ENCODE measurements at places on chromosomes 11 and 22. TPM values are rescaled to one million over a fixed set of nuclear protein-coding genes. Genes with fewer than 3 reads are reported as not detected.

DNA sequence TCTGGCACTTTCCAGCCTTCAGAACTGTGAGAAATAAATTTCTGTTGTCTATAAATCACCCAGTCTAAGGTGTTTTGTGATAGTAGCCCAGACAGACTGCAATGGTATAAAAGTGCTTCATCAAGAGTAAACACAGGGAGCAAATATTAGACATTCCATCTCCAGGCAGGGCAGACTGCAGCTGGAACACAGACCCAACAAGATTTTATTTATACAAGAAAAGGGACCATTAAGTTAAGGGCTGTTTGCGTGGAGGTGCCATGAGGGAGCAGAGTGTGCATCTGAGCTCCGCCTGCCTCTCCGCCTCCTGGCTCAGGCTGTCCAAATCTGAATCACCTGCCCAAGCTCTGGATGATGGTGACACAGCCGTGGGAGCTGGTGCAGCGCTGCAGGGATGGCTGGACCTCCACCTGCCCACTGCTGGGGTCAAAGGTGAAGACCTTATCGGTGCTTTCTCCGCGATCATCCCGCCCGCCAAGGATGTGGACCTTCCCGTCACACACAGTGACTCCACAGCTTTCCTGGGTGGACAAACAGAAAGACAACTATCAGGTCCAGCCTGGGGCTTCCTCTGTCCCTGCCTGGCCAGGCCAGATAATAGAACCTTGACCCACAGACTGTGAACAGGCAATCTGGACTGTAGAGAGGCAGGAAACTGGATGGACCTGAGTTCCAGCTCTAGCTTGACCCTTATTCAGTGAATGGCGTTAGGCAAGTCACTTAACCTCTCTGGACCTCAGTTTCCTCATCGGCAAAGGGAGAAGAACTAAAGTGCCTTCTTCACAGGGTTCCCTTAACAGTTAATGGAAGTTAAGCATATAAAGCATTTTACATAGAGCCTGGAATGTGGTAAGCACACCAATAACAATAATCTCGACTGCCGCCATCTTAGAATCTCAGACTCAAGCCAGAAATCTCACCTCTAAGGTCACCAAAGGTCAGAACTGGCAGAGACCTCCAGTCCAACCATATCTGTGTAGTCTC lies 10.5 kb downstream of the KLHL35 start:
- DNase-seq: no peak

DNA sequence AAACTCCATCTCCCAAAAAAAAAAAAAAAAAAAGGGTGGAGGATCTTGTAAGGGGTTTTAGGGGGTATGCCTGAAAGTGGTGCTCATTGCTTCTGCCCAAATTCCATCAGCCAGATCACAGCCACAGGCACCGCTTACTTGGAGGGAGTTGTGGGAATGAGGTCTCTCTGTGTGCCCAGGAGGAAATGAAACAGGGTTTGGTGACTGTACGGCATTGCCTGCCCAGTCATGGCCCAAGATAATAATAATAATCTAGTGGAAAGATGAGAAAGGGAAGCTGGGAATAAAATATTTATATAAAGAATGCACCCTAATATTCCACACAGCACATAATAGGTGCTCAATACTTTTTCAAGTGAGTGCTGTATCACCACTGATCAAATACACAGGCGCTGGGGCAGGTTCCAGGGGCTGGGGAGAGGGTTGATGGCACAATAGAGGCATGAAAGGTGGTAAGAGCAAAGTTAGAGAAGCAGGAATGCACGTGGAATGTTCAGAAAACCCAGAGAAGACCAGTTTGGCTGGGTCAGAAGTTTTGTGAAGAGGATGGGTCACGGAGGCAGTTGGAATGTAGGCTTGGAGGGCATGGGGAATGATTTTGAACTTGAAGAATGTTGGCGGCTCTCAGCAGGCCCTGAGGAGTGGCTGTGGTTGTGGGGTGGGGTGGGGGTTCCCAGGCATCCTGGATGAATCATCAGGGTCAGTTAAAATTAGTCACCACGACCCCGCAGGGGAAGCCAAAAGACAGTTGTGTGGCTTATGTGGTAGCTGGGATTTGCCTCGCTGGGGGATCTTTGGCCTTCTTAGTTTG lies 12.5 kb upstream of the MB start:
- no peak for DNase-seq

DNA sequence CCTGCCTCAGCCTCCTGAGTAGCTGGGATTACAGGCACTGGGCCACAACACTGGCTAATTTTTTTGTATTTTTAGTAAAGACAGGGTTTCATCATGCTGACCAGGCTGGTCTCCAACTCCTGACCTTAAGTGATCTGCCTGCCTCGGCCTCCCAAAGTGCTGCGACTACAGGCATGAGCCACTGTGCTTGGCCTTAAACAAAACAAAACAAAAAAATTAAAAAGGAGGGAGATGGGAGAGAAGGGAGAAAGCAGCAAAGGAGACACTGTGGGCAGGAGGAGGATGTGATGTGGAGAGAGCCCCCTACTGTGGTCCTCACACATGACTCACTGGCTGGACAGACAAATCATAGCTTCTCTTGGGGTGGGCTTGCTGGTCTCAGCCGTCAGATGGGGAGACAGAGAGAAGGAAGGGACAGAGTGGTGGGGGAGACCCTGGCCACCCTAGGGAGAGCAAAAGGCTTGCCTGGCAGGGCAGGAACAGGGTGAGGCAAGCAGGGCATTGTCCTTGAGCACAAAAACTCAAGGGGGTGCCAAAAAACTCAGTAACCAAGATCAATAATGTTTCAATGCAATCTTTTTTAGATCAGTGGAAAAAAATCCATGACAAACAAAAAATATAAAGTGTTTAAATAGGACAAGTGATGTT lies 31.6 kb downstream of the TPST2 start:
- no peak for DNase-seq

DNA sequence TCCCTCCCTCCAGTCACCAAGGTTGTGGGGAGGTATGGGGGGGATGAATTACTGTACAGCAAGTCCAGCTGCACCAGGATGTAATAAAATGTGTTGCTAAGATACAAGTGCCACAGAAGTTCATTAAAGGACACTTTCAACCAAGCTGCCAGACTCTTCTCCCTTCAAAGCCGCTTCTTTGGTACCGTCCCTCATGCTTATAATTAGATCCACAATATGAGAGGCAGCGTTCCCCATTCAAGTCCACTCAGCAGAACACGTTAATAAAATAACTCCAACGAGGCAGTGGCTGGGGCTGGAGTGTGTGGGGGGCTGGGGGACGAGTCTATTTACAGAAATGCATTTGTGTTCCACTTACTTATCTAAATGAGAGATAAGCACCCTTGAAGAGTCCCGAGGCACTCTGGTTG lies 14.7 kb downstream of the PHF21B start:
- no peak for DNase-seq

Gene DRICH1
- 0.43 TPM for total RNA-seq

GRCh38 chr11:110798201-110798900 lies 86.1 kb upstream of the ARHGAP20 start:
- DNase-seq: no peak

- DNase-seq: no peak
These were observed 35.6 kb downstream of the TBX1 start for GRCh38 chr22:19796160-19796559.

DNA sequence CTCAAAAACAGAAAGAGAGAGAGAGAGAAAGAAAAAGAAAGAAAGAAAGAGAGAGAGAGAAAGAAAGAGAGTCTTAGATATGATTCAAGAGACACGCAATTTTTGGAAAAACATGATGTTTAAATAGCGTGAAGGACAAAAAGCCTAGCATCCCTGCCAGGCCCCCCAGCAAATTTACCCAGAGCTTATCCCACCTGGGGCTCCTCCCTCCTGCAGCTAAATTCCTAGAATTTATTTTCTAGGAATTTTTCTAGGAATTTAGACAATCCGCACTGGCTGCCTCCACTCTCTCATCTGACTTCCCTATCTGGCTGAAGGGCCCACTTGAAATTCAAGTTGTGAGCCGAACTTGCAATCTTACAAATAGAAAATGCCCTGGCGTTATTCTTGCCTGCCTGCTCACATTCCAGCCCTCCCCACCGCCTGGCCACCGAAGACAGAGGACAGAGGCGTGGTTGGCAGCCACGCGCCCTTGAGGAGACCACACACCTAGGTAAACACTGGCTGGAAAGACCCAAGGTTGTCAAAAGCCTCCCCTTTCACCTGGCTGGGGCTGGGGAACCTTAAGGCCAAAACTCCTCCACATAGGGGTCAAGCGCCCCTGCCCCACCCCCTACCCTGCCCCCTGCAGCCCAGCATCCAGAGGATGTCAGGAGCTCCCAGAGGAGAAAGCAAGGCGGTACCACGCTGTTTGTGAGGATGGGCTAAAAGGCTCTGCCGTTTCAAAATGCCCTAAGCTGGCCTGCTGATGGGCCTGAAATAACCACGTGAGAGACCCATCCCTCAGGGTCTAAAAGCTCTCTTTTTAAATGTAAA lies 42.2 kb downstream of the AHNAK start:
- DNase-seq: no peak

DNA sequence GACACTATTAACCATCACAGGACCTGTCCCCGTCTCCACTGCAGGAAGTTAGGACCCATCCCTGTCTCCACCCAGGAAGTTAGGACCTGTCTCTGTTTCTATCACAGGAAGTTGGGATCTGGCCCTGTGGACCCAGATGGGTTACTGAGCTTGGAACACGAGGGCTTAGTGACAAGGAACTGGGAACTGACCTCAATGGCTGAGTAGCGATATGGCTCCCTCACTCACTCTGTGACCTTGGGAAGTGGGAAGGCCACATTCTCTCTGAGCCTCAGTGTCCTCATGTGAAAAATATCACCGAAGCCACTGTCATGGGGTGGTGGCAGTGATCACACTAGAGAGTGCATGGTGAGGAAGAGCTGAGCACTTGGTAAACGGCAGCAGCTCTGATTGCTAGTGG lies 59.4 kb downstream of the FBLN1 start:
- no peak for DNase-seq

Gene GLYATL2
- 2.3 TPM for total RNA-seq

DNA sequence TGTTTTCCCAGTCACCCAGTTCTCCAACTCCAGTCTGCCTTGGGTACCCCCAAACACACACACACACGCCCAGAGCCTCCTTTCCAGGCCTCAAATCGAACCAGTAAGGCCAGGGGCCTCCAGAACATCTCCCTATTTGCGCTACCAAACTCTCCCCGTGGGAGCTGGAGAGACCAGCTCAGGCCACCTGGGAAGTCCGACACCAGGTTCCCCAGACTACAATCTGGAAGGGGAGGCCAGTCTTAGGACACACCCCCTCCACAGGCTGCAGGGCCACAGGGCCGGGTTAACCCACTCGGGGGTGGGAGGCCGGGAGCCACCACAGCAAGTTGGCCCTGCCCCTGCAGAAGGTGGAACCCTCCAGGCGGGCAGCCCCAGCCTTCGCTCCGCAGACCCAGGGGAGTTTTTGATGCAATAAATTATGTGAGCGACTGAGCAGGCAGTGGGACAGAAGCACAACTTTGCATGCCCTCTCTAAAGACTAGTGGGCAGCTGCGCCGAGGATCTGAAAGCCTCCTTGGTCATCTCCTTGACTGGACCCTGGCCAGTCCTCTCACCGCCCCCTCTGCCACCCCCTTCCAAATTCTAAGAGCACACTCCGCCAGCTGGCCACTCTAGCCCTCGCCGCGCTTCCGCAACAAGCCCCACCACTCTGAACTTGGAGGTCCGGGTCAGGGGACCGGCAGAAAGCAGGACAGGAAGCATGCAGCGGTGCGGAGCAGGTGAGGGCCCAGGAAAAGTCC lies 2.8 kb downstream of the IGF2 start:
- no peak for DNase-seq

DNA sequence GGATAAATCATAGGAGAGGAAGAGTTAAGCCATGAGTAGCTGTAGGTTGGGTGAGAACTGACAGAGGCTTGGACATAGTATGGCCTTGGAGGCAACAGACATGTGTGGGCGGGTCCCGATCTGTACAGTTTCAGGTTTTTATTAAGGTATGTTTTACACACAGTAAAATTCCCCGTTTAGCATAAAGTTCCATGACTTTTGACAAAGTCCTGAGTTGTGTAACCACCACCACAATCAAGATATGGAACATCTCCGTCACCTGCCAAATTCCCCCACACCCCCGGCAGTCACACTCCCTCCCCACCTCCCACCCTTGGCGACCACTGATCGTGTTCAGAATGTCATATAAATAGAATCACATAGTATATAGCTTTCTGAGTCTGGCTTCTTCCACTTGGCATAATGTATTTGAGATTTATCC lies 68.1 kb downstream of the GRIK4 start:
- no peak for DNase-seq

Gene GLYAT
- total RNA-seq: not detected

Gene PRR14L
- total RNA-seq: 74.9 TPM

Gene ARHGAP8
- 0.61 TPM for total RNA-seq

Gene CRYAB
- total RNA-seq: not detected

GRCh38 chr11:89612096-89612495 lies 98.0 kb upstream of the TRIM77 start:
- DNase-seq: no peak

Gene SREBF2
- total RNA-seq: 194 TPM

Gene LIF
- 0.57 TPM for total RNA-seq

- no peak for DNase-seq
These were observed 185.2 kb downstream of the BCR start for GRCh38 chr22:23365524-23365923.

DNA sequence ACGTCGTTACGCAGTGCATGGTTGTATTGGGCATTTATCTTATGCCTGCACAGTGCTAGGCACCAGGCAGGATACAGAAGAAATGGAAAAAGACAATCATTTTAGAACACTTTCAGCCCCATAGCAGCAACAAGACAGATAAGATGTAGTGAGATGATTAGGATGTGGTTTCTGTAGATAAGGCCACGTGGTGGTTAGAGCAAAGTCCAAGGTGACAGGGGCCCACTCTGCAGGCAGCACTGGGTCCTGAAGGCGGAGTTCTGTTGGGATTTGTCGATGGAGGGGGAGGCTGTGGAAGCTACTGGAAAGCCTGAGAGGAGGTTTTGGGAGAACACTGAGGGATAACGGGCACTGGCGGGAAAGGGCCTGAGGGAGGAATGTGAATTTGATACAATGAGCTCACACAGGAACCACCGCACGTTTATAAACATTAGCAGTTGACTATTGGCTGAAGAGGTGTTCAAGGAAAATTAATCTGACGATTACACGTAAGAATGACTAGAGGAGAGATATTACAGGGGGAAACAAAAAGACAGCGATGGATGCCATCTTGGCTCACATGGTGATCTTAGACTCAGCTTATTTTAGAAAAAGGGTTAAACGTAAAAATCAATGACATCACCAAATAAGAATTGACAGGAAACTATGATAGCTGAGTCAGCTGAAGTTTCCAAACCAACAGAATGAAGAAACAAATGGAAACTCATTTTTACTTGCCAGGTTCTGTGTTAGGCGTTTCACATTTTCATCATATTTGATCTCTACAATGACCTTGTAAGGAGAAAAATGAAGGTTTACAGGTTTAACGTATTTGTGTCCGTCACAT lies 551.0 kb downstream of the OPCML start:
- no peak for DNase-seq

GRCh38 chr11:18703001-18703763 lies 4.6 kb downstream of the TMEM86A start:
- DNase-seq: no peak

DNA sequence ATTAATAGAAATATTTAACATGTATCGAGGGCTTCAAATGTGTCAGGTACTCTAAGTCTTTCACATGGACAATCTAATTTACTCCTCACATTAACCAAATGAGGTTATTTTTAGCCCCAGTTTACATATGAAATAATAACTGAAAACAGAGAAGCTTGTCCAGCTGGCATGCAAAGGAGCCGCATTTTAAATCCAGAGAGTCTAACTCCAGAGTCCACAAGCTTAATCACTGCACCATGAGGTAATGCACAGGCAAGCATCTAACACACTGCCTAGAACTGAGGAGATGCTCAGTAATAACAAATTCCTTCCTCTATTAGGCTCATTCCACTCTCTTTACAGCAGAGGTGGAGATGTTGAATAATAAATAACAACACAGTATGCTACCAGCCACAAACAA lies 165.7 kb upstream of the GUCY1A2 start:
- DNase-seq: no peak

- no peak for DNase-seq
These were observed 534.3 kb downstream of the NTM start for GRCh38 chr11:131904756-131905155.

Data from neural crest cell (in vitro differentiated cells).